Activated naive CD8-positive, alpha-beta T cell treated with anti-CD3 and anti-CD28 coated beads, Interleukin-2, amount 50 U/mL, for 24 hours (primary cell): ENCODE measurements at places on chromosomes 2 and 18.

- no peak for DNase-seq
- peaks cover 4% of the 10 kb centered on the region for H3K27me3 ChIP-seq
- no peaks in the 10 kb centered on the region for H3K4me1 ChIP-seq
- no peak overlapping the region for H3K27ac ChIP-seq
- no peak overlapping the region for H3K4me3 ChIP-seq
- H3K36me3 ChIP-seq: no peaks in the 10 kb centered on the region
Measured at GRCh38 chr2:58532641-58533040, 291.5 kb upstream of the FANCL start.

GRCh38 chr2:55175254-55176093, 56.6 kb downstream of the CLHC1 start:
- no peaks in the 10 kb centered on the region for H3K36me3 ChIP-seq
- H3K27me3 ChIP-seq: no peaks in the 10 kb centered on the region
- no peak for DNase-seq

- no peaks in the 10 kb centered on the region for H3K27me3 ChIP-seq
- no peak for DNase-seq
- no peaks in the 10 kb centered on the region for H3K4me1 ChIP-seq
- H3K4me3 ChIP-seq: no peak overlapping the region
- H3K27ac ChIP-seq: no peak overlapping the region
- H3K36me3 ChIP-seq: no peaks in the 10 kb centered on the region
Measured at GRCh38 chr2:220259662-220260061, 632.2 kb downstream of the SLC4A3 start.

DNA sequence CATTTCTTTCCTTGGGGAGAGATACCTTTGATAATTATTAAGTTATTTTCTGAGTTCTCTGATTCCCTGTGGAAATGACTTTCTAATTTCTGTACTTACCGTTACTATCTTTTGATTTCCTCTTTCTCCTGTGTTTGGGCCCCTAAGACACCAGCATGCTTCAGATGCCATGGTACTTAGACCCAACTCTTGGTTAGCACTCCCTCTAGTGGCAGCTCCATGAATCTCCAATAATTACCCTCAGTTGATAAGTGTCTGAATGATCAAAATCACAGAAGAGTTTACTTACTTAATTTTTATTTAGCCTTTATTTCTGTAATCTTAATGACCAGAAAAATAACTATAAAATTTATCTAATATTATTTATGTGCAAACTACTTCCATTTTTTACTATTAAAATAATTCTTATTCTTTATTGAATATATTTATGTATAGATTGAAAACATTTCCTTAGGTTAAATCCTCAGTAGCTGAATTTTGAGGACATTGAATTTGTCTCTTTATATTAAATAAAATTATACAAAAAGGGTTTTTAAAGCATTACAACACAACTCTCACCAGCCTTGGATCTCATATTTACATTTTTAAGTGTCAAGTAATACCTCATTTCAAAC, 300.4 kb downstream of the KCNS3 start:
- H3K4me3 ChIP-seq: no peak overlapping the region
- DNase-seq: peak; percentile 28
- peaks cover 8% of the 10 kb centered on the region for H3K27me3 ChIP-seq
- H3K4me1 ChIP-seq: no peaks in the 10 kb centered on the region
- H3K27ac ChIP-seq: no peak overlapping the region

DNA sequence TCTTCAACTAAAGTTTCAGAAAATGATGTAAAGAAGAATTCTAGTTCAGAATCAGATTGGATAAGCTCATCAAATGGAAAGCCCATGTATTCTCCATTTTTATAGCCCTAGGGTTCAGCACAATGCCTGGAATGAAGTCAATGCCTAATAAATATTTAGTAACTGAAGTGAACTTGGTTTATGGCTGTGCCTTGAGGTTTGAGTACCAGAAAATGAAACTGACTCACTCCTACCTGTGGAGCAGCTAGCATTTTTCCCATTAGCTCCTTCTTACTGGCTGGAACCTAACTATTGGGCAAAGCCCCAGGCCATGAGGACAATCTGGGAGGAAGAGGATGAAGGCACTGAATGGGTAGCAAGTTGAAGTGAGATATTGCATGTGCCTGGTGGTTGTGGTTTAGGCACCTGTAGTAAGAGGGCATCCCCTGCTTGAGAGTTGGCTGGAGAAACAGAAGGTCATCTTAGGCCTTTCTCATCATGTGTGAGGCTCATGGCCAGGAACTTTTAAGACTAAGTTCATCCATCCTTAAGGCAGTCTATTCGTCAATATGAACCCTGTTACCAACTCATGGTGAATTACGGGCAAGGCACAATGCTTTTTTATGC, 85.0 kb upstream of the LYPD1 start:
- H3K27ac ChIP-seq: no peak overlapping the region
- no peaks in the 10 kb centered on the region for H3K27me3 ChIP-seq
- no peaks in the 10 kb centered on the region for H3K4me1 ChIP-seq
- no peak overlapping the region for H3K4me3 ChIP-seq
- no peaks in the 10 kb centered on the region for H3K36me3 ChIP-seq

DNA sequence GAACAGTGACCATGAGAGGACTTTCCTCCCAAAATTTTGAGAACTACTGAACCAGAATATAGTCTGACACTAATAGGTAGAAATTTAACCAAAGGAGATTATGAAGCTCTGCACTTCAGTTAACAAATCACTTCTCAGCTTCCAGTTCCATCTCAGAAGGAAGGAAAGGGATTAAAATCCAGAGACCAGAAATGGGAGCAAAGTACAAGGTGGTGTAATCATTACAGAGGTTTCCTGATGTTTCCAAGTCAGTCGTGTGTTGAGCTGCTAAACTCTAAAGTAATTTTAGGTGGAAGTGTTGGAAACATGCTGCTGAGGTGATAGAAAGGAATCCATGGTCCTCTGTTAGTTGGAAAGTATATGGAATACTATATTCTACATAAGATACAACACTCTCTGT, 10.8 kb downstream of the TYMS start:
- no peak overlapping the region for H3K4me3 ChIP-seq
- no peak overlapping the region for H3K27ac ChIP-seq
- H3K27me3 ChIP-seq: no peaks in the 10 kb centered on the region
- H3K36me3 ChIP-seq: peaks cover 67% of the 10 kb centered on the region

DNA sequence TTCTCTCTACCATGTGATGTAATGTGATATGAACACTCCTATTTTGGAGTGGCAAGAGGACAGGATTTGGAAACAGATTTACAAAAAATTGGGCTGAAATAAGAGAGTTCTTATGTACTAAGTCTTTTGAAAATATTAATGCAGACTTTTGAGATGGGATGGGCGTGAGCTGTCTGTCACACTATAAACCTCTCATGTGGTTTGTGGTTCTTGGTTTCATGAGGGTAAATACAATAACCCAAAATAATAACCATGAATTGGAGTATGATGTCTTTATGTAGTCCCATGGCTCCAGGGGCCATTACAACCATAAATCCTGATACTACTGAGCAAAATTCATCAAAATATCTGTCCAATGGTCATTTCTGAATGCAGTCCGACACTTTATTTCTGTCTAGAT, 668.0 kb downstream of the MBD2 start:
- no peak for DNase-seq
- no peaks in the 10 kb centered on the region for H3K4me1 ChIP-seq
- no peak overlapping the region for H3K27ac ChIP-seq

GRCh38 chr2:171018522-171018921, 89.5 kb downstream of the GORASP2 start:
- H3K27ac ChIP-seq: no peak overlapping the region
- H3K27me3 ChIP-seq: no peaks in the 10 kb centered on the region
- peaks cover 33% of the 10 kb centered on the region for H3K36me3 ChIP-seq
- no peak overlapping the region for H3K4me3 ChIP-seq

DNA sequence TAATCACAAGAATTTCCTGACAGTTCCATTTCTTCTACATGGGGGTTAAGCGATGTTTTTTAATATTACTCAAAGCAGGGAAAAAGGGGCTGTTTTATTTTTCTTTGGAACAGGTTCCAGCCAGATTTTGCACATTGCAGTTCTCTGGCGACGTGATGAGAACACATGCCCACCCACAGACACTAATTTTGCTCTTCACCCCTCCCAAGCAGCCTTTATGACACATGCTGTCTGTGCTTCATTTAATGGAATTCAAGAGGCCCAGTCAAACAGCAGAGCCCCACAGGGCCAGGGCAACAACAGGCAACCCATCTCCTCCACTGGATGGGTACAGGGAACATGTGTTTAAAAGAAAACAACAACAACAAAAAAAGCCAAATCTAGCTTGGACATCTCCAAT, 70.8 kb downstream of the SPRED2 start:
- peaks cover 51% of the 10 kb centered on the region for H3K4me1 ChIP-seq
- no peak overlapping the region for H3K27ac ChIP-seq
- H3K27me3 ChIP-seq: peaks cover 10% of the 10 kb centered on the region
- no peak overlapping the region for H3K4me3 ChIP-seq

DNA sequence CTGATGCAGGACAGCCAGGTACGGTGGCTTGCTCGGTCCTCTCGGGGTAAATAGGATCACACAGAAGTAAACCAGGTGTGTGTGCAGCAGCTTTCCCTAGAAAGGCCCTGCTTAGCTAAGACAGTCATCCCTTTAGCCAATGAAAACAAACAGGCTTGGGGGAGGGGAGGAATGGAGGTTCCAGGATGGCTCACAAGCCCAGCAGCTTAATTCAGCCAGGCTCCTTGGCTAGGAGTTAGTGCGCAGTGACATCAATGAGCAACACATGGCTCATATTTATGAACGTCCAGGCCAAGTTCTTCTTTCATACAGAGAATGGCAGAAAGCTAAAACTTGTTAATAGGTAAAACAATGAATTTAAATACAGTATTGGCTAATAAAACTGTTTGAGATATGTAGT, 10.2 kb downstream of the IAH1 start:
- no peak overlapping the region for H3K27ac ChIP-seq
- no peak for DNase-seq
- no peaks in the 10 kb centered on the region for H3K27me3 ChIP-seq
- H3K4me1 ChIP-seq: peaks cover 24% of the 10 kb centered on the region
- H3K4me3 ChIP-seq: no peak overlapping the region

- peaks cover 68% of the 10 kb centered on the region for H3K4me1 ChIP-seq
- no peaks in the 10 kb centered on the region for H3K27me3 ChIP-seq
- peak overlapping the region; percentile 80 for H3K27ac ChIP-seq
Measured at GRCh38 chr2:207123776-207124391, 41.9 kb downstream of the KLF7 start.

GRCh38 chr2:112606547-112606946, 22.1 kb downstream of the CHCHD5 start:
- no peaks in the 10 kb centered on the region for H3K27me3 ChIP-seq
- H3K27ac ChIP-seq: no peak overlapping the region
- H3K36me3 ChIP-seq: no peaks in the 10 kb centered on the region
- no peak for DNase-seq
- no peak overlapping the region for H3K4me3 ChIP-seq
- no peaks in the 10 kb centered on the region for H3K4me1 ChIP-seq

- no peak overlapping the region for H3K4me3 ChIP-seq
- H3K4me1 ChIP-seq: peaks cover 67% of the 10 kb centered on the region
- peaks cover 31% of the 10 kb centered on the region for H3K36me3 ChIP-seq
- H3K27ac ChIP-seq: no peak overlapping the region
- no peak for DNase-seq
Measured at GRCh38 chr2:237425320-237425719, 11.4 kb upstream of the COL6A3 start.

GRCh38 chr2:7559791-7560190, 642.6 kb downstream of the RNF144A start:
- H3K4me1 ChIP-seq: peaks cover 22% of the 10 kb centered on the region
- H3K36me3 ChIP-seq: peaks cover 7% of the 10 kb centered on the region
- no peaks in the 10 kb centered on the region for H3K27me3 ChIP-seq

DNA sequence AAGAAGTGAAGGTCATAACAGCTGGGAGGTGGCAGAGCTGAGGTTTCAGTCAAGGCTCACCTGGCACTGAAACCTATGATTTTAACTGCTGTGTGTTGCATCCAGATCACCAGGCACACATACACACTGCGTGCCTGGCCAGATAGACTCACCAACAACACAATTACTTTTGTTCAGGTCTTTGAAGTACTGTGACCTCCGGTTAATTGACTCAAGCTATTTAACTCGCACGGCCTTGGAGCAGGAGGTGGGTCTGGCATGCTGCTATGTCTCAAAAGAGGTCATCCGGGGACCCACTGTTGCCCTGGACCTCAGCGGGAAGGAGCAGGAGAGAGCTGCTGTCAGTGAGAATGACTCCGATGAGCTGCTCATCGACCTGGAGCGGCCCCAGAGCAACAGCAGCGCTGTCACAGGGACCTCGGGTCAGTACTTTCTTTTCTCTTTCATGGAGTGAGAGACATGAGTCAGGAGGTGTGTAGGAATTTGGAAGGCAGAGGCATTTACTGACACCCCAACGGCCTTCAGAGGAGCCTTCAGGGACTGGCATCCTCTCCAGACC, 104.1 kb downstream of the ESCO1 start:
- DNase-seq: no peak
- no peaks in the 10 kb centered on the region for H3K27me3 ChIP-seq
- no peak overlapping the region for H3K4me3 ChIP-seq
- H3K4me1 ChIP-seq: no peaks in the 10 kb centered on the region
- H3K27ac ChIP-seq: no peak overlapping the region

GRCh38 chr2:85737961-85738360, 15.8 kb upstream of the ATOH8 start:
- H3K27me3 ChIP-seq: peaks cover 17% of the 10 kb centered on the region
- no peak overlapping the region for H3K27ac ChIP-seq
- no peak overlapping the region for H3K4me3 ChIP-seq
- DNase-seq: no peak
- no peaks in the 10 kb centered on the region for H3K4me1 ChIP-seq

- DNase-seq: no peak
- no peak overlapping the region for H3K4me3 ChIP-seq
- H3K4me1 ChIP-seq: no peaks in the 10 kb centered on the region
- no peak overlapping the region for H3K27ac ChIP-seq
Measured at GRCh38 chr2:32904074-32904473, 42.7 kb upstream of the LTBP1 start.

DNA sequence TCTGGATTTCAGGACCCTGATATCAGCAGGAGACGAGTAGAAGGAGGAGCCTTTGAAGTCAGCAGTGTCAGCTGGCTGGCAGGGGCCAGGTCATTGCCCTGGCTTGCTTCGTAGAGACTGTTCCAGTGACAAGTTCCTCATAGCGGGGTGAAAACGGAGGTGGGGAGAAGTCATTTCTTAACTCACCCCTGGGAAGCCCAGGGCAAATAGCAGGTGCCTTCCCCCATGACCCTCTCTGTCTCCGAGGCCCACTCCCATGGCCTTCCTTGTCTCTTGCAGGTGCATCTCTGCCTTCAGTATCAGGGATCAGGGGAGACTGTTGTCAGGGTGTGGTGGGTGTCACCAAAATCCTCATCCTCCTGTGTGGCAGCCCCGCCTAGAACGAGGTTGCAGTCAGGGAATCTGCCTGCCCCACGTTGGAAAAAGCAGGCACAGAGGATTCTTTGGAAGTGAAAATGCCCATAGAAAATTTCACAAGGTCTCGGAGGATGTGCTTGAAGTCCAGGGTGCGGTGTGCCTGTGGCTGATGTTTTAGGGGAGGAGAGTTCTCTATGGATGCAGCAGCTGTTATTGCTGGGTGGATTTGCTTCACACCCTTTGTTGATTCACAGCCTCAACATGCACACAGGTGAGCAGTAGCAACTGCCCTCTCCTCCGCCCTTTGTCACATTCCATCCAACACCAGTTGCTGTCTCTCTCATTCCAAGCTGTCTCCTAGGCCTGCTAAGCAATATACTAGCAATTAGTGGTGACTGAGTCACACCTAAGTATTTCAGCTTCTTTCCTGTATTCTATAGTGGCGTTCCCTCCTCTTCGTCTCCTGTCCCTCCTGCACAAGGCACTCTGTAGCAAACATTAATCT, 142.6 kb upstream of the FHL2 start:
- no peak overlapping the region for H3K4me3 ChIP-seq
- no peaks in the 10 kb centered on the region for H3K27me3 ChIP-seq
- H3K4me1 ChIP-seq: no peaks in the 10 kb centered on the region
